NCI-H510A (cell line): ENCODE measurements at places on chromosomes 6 and 20.

DNA sequence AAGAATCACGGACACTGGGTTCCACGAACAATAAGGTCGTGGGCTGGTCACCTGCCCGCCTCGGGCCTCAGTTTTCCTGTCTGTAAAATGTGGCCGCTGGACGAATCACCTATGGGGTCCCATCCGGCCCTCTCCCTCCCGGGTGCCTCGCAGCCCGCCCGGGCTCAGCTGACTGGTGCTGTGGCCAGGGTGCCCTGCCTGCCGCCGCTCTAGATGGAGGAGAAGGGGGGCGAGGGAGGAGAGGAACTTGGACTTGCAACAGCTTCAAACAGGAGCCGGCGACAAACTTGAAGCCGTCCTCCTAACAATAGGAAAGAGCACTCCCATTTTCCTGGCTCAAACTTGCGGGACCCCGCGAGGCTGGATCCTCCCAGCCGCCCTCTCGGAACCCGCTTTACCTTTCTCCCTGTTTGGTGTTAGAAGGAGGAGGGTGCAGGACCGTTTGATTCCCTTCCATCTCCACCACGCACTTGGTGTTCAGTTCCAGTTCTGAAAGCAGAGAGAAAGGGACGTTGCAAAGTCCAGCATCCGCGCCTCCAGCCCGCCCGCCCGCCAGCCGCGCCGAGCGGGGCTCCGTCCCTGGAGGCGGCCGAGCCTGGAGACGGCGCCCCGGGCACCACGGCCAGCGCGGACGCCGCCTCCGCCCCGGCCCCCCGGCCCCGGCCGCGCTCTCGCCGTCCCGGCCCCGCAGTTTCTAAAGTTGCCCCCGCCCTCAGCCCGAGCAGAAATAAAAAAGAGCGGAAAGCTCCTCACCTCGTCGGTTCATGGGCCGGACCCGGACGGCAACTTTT is 584 bp downstream of the KIF13A start:
- peak; percentile 4 for DNase-seq

GRCh38 chr6:84731901-84732300 is 32.5 kb downstream of the TBX18 start:
- DNase-seq: no peak

- DNase-seq: no peak
Observed at GRCh38 chr6:111411978-111412566, 70.9 kb downstream of the REV3L start.

- DNase-seq: no peak
Observed at GRCh38 chr6:159053781-159054398, 9.1 kb upstream of the TAGAP start.

- no peak for DNase-seq
Observed at GRCh38 chr6:133724726-133725125, 164.2 kb upstream of the TCF21 start.

DNA sequence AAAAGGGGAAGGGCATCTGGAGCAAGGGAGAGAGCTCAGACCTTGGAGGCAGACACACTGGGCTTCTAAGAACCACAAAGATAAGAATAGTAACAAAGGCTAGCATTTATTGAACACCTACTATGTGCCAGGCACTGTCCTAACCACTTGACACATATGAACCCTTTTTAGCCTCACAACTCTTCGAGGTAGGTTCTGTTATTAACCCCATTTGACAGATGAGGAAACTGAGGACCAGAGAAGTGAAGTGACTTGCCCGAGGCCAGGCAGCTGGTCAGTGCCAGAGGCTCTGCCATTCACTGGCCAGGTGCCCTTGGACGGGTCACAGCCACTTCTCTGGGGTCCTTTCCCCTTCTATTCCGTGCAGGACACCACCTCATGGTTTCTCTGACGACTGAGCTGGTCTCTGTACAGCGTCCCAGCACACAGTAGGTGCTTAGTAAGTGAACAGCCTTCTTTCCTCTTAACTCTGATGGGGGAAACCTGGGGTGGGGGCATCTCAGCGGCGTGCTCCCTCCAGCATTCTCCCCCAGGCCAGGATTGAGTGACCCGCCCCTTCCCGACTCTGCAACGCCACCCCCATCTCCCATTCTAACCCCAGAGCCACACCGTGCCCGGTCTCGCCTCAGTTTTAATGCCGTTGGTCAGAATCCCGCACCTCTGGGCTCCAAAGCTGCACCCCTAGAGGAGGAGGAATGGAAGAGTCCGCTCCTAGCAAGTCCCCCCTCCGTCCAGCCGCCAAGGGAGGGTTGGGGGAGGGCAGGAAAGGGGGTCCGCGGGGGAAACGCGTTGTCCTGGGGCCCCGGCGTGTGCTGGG is 55.7 kb downstream of the CD40 start:
- no peak for DNase-seq

DNA sequence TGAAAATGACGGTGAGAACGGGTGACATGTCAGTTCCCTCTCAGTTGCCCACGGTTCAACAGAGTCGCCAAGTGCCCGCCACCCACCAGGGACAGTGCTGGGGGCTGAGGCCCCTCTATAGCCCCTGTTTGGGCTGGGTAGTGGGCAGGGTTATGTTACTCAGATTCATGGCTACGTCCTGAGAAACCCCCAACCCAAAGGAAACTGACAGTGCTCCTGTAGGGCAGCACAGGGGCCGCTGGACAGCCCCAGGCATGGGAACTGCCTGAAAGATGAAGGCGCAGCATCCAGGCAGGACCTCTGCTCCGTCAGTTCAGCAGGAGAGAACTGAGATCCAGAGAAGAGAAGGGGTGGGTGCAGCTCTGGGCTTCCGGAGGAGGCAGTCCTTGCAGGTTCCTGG is 118.9 kb upstream of the PMEPA1 start:
- DNase-seq: no peak

- no peak for DNase-seq
Observed at GRCh38 chr6:106939848-106940247, 34.7 kb downstream of the CD24 start.

DNA sequence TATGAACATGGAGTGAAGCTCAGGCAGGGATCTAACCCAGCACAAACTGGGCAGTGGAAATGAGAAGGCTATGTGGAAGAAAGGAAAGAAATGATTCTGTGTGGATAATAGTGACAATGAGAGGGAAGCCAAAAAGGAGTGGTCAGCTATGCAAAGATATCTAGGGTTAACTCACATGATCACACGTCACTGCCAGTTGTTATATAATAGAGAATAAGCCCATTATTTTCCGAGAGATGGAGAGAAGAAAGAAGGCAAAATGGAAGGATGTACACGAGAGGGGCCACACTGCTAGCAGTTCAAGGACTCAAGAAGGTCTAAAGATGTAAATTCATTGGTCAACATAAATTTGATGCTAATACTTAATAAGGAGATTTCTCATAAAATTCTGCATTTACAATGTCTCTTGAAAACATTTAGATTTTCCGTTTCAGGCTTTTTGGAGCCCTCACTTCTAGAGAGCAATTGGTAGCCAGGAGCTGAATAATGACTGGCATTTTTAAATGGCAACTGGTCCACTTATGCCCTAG is 18.8 kb upstream of the RCAN2 start:
- DNase-seq: no peak

GRCh38 chr6:56043076-56043475 is 167.7 kb upstream of the BMP5 start:
- DNase-seq: no peak

GRCh38 chr6:145529582-145529981 is 205.7 kb downstream of the EPM2A start:
- DNase-seq: no peak

- DNase-seq: no peak
Observed at GRCh38 chr6:116017546-116018295, 43.0 kb downstream of the FRK start.

GRCh38 chr6:31794866-31795615 is 511 bp downstream of the VARS1 start:
- no peak for DNase-seq

- no peak for DNase-seq
Observed at GRCh38 chr6:39344821-39345280, 22.3 kb upstream of the KCNK16 start.

DNA sequence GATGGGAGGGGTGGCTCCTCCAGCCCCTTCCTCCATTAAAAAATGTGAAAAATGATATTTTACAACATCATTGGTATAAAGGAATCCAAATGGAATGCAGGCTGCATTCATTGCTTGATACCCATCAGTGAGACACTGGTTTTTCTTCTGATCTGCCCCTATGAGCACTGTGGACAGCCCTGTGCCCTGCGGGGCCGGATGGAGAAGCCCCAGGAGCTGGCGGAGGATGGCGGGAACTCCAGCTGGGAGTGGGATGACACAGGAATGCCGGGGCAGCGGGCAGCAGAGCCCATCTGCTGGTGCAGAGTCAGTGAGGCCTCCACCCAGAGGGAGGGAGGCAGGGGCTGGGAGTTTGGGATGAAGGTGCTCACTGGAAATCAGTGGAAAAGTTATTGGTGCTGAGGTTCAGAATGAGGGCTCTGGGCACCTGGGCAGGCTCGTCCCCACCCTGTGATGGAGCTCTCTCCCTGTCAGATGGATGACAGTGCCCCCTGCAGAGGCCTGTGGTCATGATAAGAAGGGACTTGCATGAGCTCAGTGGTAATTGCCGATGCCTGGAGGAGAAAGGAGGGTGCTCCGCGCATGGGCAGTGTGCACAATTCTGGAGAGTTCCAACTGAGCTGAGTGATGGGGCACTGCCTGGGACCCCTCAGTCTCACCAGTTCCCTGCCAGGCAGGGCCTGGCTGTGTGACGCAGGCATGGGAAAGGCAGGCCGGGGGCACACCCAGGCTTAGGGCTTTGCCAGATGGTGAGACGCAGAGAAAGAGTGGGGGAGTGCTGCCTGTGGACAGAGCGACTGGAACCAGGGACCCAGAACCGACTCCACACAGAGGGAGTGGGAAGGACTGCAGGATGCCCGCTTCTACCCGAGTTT is 23.2 kb downstream of the CTCFL start:
- no peak for DNase-seq

GRCh38 chr20:53819973-53820451 is 226.4 kb upstream of the ZNF217 start:
- DNase-seq: no peak

GRCh38 chr6:12116978-12117377 is 104.9 kb downstream of the HIVEP1 start:
- no peak for DNase-seq

- DNase-seq: no peak
Observed at GRCh38 chr6:149236589-149236988, 80.9 kb upstream of the TAB2 start.

GRCh38 chr6:147867433-147868226 is 359.1 kb downstream of the SAMD5 start:
- DNase-seq: no peak

- no peak for DNase-seq
Observed at GRCh38 chr6:116290799-116291198, 11.1 kb upstream of the TSPYL1 start.

DNA sequence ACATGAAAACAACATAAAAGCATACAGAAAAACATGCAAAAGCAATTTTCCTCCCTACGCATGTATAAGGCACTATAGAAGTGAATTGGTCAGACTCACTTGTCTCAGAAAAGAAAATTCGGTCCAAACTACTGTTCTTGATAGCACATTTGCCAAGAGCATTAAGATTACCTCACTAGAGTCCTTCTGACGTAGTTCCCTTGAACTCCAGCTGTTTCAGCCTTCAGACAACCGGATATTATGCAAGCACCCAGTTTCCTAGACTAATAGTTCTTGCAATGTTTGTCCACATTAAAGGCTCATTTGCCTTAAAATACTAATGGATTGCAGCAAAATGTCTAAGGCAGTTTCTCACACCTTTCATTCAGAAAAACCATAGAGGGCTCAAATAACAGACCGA is 2.5 kb upstream of the CASS4 start:
- DNase-seq: no peak

GRCh38 chr20:53950031-53950430 is 120.4 kb downstream of the BCAS1 start:
- no peak for DNase-seq

DNA sequence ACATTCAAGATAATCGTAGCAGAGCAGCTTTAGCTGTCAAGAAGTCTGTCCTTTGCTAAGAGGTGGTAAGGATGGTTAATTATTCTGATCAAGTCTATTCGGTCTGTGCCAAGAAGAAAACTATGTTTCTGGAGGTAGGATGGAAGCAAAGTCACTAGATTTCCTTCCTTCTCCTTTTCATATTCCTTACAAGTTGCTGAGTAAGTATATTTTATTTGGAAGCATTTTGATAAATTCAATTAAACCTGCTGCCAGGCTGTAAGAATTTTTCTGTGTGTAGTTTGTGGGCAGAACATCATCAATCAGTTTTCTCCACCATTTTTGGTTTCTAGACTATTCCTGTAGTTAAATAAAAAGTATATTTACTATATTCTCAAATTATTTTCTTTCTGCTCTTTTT is 311.3 kb downstream of the PRKN start:
- DNase-seq: no peak

- no peak for DNase-seq
Observed at GRCh38 chr6:132648356-132648755, 10.6 kb downstream of the TAAR1 start.

- DNase-seq: no peak
Observed at GRCh38 chr6:80437801-80438200, 331.3 kb downstream of the BCKDHB start.
